ENCODE measurements at places on chromosomes 16 and 17. TPM values are rescaled to one million over a fixed set of nuclear protein-coding genes. Genes with fewer than 3 reads are reported as not detected.

- DNase-seq, result no peak
These were observed 302.7 kb upstream of the PMFBP1 start for GRCh38 chr16:72474501-72475123.

Gene CTF1
- 5.8 TPM for total RNA-seq

DNA sequence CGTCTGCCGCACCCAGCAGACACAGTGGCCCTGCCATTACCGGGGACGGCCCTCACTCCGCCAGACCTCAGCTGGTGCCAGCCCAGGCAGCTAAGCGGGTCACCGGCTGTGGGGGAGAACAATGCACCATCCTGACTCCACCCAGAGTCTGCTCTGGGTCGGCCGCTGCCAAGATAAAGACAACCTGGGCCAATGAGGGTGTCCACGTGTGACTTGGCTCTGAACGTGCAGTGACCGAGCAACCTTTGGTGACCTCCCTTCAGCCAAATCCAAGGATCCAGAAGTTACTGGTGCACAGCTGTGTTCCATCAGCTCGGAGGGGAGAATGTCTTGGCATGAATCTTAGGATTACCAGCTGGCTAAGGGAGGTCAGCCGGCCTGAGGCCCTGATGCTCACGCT lies 155.9 kb downstream of the NTN1 start:
- DNase-seq, result no peak

Gene RAPGEFL1
- 44.0 TPM for total RNA-seq

Gene ST6GALNAC2
- total RNA-seq, result 39.4 TPM

GRCh38 chr16:67199011-67199807 lies at the start of gene ELMO3:
Gene ELMO3, plus strand, starts transcription at chr16:67199131. Its CDS starts 196 bp downstream, at chr16:67199327.
- peak; percentile 91 for DNase-seq

Data from upper lobe of left lung (tissue), 6 donors.